Upper lobe of left lung (tissue), 6 donors: ENCODE measurements at places on chromosomes 11 and 22. TPM values are rescaled to one million over a fixed set of nuclear protein-coding genes. Genes with fewer than 3 reads are reported as not detected.
A peak's percentile ranks its signal among the peaks of the same experiment; 100 is the strongest.

GRCh38 chr11:57103899-57104605, 77.7 kb upstream of the LRRC55 start:
- DNase-seq, result no peak
- H3K4me1 ChIP-seq, result peaks cover 4% of the 10 kb centered on the region
- no peak overlapping the region for H3K27ac ChIP-seq
- H3K36me3 ChIP-seq, result no peaks in the 10 kb centered on the region
- H3K4me3 ChIP-seq, result no peak overlapping the region

DNA sequence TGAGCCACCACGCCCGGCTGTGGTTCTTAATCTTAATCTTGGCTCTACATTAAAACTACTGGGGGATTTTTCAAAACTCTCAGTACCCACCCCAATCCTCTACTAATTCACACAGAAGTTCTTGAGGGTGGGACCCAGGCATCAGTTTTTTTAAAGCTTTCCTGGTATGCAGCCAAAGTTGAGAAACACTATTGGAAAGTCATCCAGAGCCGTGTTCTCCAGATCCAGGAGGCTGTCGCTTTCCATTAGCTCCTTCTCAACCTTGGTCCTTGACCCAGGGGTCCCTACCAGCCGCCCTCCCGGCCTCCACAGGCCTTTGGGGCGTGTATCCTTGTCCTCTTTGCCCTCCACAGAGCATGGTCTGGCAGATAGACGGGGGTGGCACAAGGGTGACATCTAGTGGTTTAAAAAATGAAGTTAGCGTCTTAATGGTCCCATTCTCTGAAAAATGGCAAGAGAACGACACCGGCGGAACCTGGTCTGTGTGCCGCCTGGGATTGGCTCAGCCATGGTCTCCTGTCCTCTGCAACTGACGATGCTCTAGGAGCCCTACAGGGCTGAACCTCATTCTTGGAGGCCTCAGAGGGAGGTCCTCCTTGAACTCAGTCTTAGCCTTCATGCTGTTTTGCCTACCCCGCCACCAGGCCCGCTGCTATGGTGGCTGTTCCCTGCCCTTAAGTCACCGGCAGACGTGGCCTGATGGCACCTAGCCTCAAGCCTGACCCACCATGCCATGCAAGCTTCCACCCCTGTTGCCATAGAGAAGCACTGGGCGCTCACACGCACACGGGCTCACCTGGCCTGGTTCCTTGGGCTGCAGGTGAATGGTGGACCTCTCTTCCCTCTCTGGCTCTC, 152.0 kb upstream of the SYN3 start:
- H3K4me3 ChIP-seq, result no peak overlapping the region
- H3K4me1 ChIP-seq, result no peaks in the 10 kb centered on the region
- no peaks in the 10 kb centered on the region for H3K27me3 ChIP-seq
- peak; percentile 35 for DNase-seq
- no peaks in the 10 kb centered on the region for H3K36me3 ChIP-seq

GRCh38 chr11:17821648-17822400, 87.2 kb downstream of the KCNC1 start:
- DNase-seq, result no peak
- no peak overlapping the region for H3K27ac ChIP-seq
- H3K36me3 ChIP-seq, result no peaks in the 10 kb centered on the region
- peaks cover 12% of the 10 kb centered on the region for H3K4me1 ChIP-seq
- no peak overlapping the region for H3K4me3 ChIP-seq

The RBFOX2 gene
- total RNA-seq, result 47.8 TPM

- no peak for DNase-seq
- no peak overlapping the region for H3K27ac ChIP-seq
- H3K4me1 ChIP-seq, result no peaks in the 10 kb centered on the region
- H3K27me3 ChIP-seq, result no peaks in the 10 kb centered on the region
These were observed 143.9 kb downstream of the INSC start for GRCh38 chr11:15258433-15259165.
